ENCODE measurements at places on chromosomes 1 and 21. TPM values are rescaled to one million over a fixed set of nuclear protein-coding genes. Genes with fewer than 3 reads are reported as not detected.

GRCh38 chr1:24570265-24571125 is 14.6 kb downstream of the NCMAP start:
- DNase-seq, result no peak

The ESPN gene
- total RNA-seq, result 1.3 TPM

GRCh38 chr1:113905435-113905861 is 322 bp downstream of the DCLRE1B start:
- DNase-seq, result peak; percentile 39

The DDR2 gene
- total RNA-seq, result 0.17 TPM

DNA sequence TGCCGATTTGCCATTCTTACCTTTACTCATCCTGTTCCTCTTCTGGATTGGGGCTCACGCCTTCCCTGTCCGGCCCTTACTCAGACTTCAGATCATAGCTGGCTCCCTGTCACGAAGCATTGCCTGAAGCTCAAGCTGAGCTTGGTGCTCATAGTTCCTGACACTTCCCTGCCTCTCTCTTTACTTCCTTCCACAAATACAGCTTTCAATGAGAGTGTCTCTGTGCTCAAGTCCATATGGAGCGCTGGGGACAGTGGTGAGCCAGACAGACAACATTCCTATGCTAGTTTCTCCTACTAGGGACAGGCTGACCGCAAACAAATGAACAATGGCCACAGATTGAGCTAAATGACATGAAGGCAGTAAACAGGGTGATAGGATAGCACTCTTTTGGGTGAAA is 38.1 kb downstream of the HHAT start:
- no peak for DNase-seq

The ZBTB37 gene
- 14.9 TPM for total RNA-seq

- no peak for DNase-seq
Observed at GRCh38 chr1:185080422-185080821, 35.1 kb downstream of the RNF2 start.

The MAP10 gene
- 1.7 TPM for total RNA-seq

GRCh38 chr1:37448691-37449417 is 25.5 kb upstream of the ZC3H12A start:
- DNase-seq, result no peak

DNA sequence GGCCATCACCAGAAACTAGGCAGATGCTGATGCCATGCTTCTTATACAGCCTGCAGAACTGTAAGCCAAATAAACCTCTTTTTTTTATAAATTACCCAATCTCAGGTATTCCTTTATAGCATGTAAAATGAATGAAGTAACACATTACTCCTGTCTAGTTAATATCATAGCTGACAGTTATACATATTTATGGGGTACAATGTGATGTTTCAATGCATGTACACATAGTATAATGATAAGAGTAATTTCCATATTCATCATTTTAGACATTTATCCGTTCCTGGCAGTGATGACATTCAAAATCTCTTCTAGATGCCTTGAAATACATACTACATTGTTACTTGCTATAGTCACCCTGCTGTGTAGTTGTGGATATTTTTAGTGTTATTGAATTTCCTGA is 85.4 kb upstream of the SLC35F3 start:
- DNase-seq, result no peak

- no peak for DNase-seq
Observed at GRCh38 chr1:158830904-158831507, at the start of gene MNDA. Gene MNDA, plus strand, starts transcription at chr1:158831351. Its CDS starts 10,803 bp downstream, at chr1:158842154.

DNA sequence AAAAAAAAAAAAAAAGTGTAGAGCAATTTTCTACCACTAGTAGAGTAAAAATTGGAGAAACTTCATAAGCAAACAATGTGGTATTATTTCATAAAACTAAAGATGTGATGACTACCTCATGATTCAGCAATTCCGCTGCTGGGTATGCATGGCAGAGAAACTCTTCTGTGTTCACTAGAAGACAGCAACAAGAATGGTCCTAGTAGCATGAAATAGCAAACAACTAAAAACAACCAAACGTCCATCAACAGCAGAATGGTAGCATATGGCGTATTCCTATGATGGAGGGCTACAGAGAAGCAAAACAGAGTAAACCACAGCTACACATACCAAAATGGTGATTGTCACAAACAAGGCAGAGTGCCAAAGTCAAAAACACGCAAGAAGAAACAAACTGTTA is 18.9 kb downstream of the HTR1D start:
- DNase-seq, result no peak

- no peak for DNase-seq
Observed at GRCh38 chr21:35779690-35780570, 280.4 kb downstream of the SETD4 start.

GRCh38 chr1:54559111-54559548 is 11.1 kb downstream of the ACOT11 start:
- DNase-seq, result no peak

GRCh38 chr1:98706173-98706843 is 44.8 kb downstream of the SNX7 start:
- DNase-seq, result no peak

The TTC24 gene
- total RNA-seq, result 17.4 TPM

DNA sequence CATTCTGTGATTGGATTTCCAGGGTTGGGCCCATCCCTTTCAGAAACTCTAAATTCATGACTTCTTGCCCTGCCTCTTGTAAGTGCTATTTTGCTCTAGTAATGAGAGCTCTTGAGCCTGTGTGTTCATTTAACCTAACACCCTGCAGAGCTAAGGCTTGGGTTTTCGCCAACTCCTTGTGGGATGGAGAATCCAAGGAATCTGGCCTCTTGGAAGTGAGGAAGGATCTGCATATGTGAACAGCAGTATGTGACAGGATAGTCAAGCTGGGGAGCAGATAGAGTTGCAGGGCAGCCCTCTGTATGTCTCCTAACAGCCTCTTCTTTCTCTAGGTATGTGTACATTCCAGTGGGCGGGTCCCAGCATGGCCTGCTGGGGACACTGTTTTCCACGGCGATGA is 258.9 kb downstream of the HHAT start:
- no peak for DNase-seq

The KRTAP21-3 gene
- total RNA-seq, result not detected

The SAMD11 gene
- 0.12 TPM for total RNA-seq

- DNase-seq, result no peak
Observed at GRCh38 chr1:76876655-76877395, 9.5 kb downstream of the ST6GALNAC5 start.

GRCh38 chr1:84959294-84959693 is 37.6 kb downstream of the MCOLN2 start:
- DNase-seq, result peak; percentile 65

All from activated T-cell treated with anti-CD3 and anti-CD28 coated beads, Interleukin-2, amount 50 U/mL, for 72 hours (primary cell).